ENCODE measurements at places on chromosomes 4 and X. TPM values are rescaled to one million over a fixed set of nuclear protein-coding genes. Genes with fewer than 3 reads are reported as not detected.

DNA sequence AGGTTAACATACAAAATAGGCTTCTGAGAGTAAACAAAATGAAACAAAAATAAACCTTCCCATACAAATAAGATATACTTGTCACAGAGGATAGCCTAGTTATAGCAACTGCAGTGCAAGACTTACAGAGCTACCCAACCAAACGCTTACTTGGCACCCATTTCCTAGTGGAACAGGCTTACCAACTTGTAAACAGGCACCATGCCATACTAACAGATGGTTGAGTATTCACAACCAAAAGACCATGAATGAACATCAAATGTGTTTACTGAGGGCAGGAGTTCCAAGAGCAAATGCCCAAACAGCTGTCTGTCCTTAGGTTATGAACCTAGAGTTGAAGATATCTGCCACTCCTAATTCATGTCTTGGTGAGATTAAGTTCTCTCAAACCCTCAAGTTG lies 2629.2 kb downstream of the PCDH7 start:
- no peak for DNase-seq

DNA sequence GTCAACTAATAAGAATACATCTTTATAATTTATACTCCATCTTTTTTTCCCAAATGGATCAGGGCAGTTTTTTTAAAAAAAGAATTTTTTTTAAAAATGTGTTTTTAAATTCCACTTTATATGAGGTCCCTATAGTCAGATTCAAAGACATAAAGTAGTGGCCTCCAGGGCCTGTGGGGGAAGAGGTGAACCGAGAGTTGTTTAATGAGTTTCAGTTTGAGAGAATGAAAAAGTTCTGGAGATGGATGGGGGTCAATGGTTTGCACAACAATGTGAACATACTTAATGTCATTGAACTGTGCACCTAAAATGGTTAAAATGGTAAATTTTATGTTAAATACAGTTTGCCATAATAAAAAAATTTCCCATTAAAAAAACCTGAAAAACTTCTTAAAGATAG lies 53.8 kb downstream of the ZNF827 start:
- no peak for DNase-seq

DNA sequence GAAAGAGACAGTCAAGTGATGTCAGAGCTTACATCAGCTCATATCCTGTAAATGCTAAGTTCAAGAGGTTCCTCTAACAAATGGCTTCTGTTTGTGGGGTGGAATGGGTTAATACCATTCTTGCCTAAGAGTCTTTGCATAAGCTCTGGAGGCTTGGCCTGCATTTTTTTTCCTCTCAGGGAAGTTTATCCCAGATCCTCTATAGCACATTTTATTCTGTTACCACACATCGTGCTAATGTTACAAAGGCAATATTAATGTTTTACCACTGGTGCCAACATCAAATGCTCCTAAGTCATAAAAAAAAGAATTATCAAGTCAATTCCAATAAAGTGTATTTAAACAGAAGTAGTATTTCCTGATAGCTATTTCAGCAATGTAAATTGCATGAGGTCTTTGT lies 2.9 kb upstream of the ADH6 start:
- DNase-seq, result no peak

DNA sequence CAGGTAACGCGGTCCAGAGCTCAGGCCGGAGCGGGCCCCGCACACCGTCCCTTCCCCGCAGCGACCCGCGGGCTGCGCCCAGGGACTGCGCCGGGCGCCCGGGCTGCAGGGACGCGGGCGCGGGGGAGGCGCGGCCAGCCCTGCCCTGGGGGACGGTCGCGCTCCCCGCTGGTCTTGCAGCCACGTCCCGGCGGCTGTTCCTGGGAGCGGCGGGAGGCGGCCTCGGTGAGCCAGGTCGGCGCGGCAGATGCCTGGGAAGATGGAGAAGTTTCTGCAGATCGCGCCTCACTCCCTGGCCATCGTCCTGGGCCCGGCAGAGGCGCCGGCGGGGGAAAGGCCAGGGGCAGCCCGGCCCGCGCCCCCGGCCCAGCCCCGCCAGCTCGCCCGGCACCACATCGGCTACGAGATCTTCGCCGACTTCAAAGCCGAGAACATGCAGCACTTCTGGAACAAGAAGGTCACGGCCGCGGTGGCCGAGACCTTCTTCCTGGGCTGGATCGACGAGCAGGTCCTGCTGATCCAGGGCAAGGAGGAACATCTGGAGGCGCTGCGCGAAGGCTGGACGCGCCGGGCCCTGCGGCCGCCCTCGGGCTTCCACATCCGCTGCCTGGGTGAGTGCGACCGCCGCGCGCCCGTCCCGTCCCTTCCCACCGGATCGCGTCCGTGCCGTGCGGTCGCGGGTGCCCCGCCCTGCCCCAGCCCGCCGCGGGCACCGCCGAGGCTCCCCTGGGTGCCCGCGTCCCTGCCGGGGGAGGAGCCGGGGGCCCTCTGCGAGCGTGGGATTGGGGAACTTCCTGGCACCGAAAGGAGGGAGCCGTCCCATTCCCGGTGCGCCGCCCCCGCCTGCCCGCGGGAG lies 107.4 kb upstream of the STOX2 start:
- DNase-seq, result peak; percentile 36

DNA sequence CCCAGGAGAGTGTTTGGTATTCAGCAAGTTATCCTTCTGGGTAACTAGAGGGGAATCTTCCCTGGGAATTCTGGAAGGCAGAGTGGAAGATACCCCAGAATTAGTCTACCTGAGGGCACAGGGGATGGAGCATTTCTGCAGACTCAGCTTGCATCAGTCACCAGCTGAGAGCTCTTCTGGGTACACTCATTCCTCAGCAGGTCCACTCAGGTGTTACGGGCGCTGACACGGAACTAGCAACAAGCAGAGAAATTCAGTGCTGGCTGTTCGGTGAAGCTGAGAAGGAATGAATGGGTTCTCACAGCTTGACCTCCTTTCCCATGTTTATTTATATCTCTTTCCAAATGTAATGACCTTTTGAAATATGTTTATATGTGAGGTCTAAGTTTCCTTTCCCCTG lies 106.0 kb upstream of the PNPLA4 start:
- DNase-seq, result no peak

- DNase-seq, result no peak
Measured at GRCh38 chr4:114807759-114808404, 209.3 kb downstream of the UGT8 start.

DNA sequence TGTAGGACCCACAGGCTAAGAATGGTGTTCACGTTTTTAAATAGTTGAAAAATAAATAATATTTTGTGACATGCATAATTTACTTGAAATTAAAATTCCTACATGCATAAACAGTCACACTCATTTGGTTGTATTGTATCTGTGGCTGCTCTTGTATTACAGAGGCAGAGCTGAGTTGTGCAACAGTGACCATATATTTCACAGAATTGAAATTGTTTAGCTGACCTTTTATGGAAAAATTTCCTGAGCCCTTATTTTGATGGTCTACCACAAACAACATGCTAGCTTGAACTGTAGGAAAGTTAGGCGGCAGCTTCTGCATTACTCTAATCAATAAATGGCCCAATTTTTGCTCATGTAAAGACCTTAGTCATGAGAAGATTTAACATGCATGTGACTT lies 633.4 kb upstream of the AADAT start:
- DNase-seq, result no peak

DNA sequence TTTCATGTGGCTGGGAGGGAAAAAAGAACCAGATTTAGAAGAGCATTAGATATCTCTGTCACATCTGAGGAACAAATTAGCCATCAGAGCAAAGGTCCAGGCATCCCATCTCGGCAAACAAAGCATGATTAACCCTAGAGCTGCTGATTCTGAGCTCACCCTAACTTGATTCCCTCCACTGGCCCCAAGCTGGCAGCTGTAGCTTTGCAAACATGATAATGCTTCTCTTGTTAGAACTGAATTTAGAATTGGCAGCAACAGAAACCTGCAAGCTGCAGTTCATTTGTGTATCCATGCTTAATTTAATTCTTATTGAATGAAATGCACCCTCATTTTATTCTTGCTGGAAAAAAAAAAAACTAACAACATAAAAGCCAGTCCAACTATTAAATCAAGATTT lies 289.2 kb downstream of the IL1RAPL1 start:
- DNase-seq, result no peak

DNA sequence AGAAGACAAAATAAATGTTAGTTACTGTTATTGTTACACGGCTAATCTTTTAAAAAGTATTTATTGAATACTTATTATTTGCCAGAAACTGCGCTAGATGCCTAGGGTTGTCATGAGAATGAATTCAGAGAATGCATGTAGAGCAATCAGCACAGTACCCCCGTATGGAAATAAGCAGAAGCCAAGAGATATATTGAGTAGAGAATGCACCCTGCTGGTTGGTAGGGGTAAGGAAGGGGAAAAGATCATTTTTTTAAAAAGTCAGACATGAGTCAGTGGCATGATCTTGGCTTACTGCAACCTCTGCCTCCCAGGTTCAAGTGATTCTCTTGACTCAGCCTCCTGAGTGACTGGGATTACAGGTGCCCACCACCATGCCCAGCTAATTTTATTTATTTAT lies 13.1 kb upstream of the DRP2 start:
- no peak for DNase-seq

- DNase-seq, result no peak
Measured at GRCh38 chrX:103669745-103670144, 16.8 kb downstream of the MORF4L2 start.

DNA sequence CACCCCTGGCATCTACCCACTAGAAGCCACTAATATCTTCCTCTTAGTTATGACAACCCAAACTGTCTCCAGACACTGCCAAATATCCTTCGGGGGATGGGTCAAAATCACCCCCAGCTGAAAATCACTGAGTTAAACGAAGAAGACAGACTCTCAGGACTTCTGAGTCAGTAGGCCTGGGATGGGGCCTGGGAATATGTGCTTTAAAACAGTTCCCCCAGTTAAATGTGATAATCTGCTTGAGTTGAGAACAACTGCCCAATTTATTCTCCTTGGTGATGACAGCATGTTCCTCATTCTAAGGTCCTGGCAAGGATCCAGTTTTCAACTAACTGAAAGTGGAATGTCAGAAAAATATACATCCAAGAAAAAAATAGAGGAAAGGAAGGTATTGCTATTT lies 52.4 kb downstream of the CBLL2 start:
- no peak for DNase-seq

- DNase-seq, result no peak
Measured at GRCh38 chrX:1914606-1915365, 299.9 kb downstream of the ASMT start.

- DNase-seq, result no peak
Measured at GRCh38 chrX:30831082-30831481, 58.0 kb downstream of the TAB3 start.

DNA sequence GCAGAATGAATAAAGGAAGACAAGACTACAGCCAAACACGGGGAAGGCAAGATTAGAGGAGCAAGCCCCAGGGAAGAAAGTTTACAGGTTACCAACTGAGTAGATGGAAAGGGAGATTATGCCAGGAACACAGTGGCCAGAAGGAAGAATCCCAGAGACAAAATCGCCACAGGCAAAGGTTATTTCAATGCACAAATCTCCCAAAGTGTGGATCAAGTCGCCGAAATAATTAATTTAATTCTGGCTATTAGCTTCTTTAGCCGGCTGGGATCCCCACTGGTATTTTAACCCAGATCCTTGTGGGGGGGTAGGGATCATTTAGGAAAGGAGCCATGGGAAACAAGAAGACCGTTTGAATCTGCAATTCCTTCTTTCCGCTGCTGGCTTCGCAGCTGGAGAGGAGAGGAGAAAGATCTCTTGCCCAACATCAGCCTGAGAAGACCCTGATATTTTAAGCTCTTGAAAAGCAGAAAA lies 171.0 kb downstream of the DHX15 start:
- DNase-seq, result no peak

DNA sequence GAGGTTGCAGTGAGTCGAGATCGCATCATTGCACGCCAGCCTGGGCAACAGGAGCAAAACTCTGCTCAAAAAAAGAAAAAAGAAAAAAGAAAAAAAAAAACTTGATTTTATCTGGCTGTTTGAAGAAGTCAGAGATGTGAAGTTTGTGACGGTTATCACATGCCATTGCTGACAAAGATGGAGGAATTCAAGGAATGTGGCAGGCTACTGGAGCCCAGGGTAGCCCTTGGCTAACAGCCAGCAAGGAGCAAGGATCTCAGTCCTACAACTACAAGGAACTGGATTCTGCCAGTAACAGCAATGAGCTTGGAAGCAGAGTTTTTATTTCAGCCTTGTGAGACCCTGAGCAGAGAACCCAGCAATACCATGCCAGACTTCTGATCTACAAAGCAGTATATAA lies 24.3 kb upstream of the TET2 start:
- no peak for DNase-seq

DNA sequence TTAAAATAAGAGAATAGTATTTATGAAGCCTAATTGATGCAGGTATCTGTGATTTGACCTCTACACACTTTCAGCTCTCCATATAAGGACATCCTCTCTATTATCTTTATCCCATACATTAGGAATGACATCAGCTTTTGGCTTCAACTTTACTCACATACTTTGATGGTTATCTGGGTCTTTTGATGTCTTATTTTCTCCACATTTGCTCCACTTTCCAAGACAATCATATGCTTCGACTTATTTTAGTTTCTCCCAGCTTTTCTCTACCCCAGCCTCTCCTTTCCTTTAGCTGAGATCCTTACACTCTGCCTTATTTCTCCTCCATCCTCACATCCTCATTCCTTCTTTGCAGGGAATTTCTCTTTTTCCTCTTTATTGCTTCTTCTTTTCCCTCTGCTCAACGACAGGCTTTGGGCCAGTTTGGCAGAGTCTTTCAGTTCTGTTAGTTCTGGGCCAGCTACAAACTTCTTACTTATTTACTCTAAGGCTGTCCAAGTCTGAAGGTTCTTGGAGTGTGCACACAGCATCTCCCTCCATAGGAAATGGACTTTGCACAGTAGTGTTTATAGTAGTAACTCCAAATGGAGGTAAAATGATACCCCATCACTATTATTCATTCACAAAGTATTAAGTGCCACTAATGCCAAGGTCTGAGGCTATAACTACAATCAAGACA lies 50.5 kb downstream of the SLC4A4 start:
- DNase-seq, result no peak

DNA sequence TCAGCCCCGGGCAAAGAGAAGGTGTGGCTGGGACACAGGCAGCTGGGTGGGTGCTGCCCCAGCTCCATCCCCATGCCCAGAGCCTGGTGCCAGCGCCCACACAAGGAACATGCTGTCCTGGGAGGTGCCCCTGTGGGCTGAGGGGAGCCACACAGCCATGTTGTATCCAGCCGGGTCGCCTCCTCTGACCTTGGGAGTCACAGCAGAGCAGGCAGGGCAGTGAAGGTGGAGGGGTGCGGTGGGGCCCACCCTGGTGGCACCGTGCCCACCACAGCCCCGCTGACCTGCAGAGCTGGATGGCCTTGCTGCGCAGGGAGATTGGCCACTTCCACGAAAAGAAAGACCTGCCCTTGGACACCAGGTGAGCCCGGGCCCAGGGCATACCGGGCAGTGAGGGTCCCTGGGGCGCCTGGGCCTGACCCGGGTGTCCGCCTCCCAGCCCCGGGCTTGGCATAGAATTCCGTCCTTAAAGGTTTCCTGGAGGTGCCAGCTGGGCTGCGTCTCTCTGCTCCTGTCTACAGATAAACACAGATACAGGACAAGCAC lies 18.7 kb upstream of the ADD1 start:
- peak; percentile 32 for DNase-seq

GRCh38 chr4:16684935-16685334 lies 213.5 kb downstream of the LDB2 start:
- no peak for DNase-seq

The CT45A5 gene
- not detected for total RNA-seq

The RGN gene
- 18.8 TPM for total RNA-seq

The MAGED4 gene
- total RNA-seq, result 0.47 TPM

The SPP1 gene
- total RNA-seq, result 3.7 TPM

The IQCM gene
- total RNA-seq, result not detected

The FAM184B gene
- not detected for total RNA-seq

The ATRX gene
- 82.2 TPM for total RNA-seq

The ADH6 gene
- total RNA-seq, result not detected

The MAGEA9B gene
- not detected for total RNA-seq

The PLAC8 gene
- total RNA-seq, result 1.5 TPM

The MAGEC3 gene
- not detected for total RNA-seq

All from left ventricle myocardium inferior (tissue), 1 donor.